Suppressor macrophage (primary cell): ENCODE measurements at places on chromosomes 11 and 22.
A peak's percentile ranks its signal among the peaks of the same experiment; 100 is the strongest.

GRCh38 chr11:5695580-5695979, 6.0 kb downstream of the TRIM22 start:
- DNase-seq: no peak

DNA sequence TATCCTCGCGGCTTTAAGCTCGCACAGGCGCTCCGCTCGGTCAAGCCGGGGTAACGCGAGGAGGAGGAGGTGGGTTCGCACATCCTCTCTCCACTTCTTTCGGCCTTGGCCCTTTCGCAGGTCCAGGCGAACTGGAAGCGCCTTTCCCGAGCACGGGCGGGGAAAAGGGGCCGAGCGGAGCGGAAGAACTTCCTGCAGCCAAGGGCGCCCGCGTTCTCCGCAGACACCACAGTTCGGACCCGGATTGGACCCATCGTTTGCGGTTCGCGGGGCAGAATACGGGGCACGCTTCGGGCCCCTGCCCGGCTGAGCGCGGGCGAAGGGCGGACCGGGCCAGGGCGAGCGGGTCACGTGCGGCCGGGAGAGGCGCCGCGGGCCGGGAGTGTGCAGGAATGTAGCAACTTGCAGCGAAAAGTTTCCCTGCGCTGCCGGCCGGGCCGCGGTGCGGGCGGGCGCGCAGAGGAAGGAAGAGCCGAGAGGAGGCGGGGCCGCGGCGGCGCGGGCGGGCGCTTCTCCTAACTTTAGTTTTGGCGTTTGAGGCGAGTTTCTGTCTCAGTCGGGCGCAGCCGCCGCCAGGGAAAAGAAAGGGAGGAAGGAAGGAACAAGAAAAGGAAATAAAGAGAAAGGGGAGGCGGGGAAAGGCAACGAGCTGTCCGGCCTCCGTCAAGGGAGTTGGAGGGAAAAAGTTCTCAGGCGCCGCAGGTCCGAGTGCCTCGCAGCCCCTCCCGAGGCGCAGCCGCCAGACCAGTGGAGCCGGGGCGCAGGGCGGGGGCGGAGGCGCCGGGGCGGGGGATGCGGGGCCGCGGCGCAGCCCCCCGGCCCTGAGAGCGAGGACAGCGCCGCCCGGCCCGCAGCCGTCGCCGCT, at the start of gene YAP1:
YAP1 (plus strand) TSS at position 552 of the 865 bp plus-strand sequence. CDS start 402 bp downstream, outside the sequence.
- peak; percentile 89 for DNase-seq

DNA sequence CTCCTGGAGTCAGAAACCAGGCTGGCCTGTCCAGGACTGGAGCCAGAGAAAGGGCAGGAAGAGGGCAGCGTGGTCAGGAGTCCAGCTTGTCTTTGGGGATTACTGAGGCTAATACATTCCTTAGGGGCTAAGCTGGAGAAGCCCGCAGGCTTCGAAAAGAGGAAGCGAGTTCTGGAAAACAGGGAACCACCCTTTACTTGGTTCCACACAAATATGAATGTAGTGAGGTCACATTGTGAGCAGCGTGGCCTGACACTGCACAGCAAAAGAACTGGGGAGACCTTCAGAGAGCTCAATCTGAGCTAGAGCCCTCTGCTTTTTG, 132.3 kb downstream of the CEP164 start:
- DNase-seq: peak; percentile 90

DNA sequence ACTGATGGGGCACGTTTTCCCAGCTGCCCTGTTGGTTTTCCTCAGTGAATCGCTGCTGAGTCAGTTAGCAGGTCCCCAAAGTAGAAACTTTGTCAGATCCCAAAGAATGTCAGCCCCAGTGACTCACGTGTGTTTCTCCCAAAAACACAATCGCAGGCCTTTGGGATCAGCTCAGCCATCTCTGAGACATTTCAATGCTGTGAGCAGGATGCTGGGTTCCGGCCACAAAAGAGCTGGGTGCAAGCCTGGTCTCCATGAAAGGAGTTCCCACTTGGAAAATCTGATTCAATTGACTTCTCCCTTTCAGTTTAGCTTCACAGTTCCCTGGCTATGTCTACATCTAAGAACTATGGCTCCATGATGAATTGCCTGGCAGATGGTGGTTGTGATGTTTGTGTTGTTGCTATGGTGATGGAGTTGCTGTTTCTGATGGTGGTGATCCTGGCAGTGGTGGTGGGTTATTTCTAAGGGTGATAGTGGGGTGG, 28.0 kb downstream of the MYEOV start:
- DNase-seq: no peak

DNA sequence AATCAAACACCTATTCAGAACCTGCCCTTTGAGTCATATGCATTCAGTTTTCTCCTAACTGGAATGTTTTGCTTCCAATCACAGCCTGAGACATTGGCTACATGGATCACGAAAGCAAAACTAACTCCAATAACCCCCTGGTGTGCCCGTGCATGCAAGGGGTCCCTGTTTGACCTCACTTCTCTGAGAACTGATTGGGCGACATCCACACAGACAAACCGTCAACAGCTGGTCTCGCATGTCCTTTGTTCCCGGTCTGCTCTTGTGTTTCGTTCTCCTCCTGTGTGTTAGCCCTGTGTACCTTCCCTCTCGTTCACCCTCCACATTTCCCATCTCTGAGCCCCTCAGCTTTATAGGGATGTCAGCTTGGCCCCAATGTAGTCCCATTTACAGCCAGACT, 67.2 kb upstream of the TTC12 start:
- DNase-seq: no peak
